Hepatocyte (in vitro differentiated cells): ENCODE measurements at places on chromosomes 2 and 18. TPM values are rescaled to one million over a fixed set of nuclear protein-coding genes. Genes with fewer than 3 reads are reported as not detected.

Gene IL36A
- not detected in 2 replicates for polyA plus RNA-seq

Gene TMEFF2
- 0.68 and 1.8 TPM in 2 replicates for polyA plus RNA-seq

Gene CCDC68
- 6.7 and 7.8 TPM in 2 replicates for polyA plus RNA-seq

Gene CCDC102B
- 1.7 and 2.8 TPM in 2 replicates for polyA plus RNA-seq

Gene SCYGR4
- polyA plus RNA-seq: not detected in 2 replicates

Gene ATP6V1C2
- 1.3 and 2.0 TPM in 2 replicates for polyA plus RNA-seq

Gene PKDCC
- 270 and 281 TPM in 2 replicates for polyA plus RNA-seq

Gene KCNE4
- 47.1 and 51.4 TPM in 2 replicates for polyA plus RNA-seq

Gene MYO5B
- 20.3 and 21.3 TPM in 2 replicates for polyA plus RNA-seq

Gene DAW1
- polyA plus RNA-seq: 0.63 and 0.88 TPM in 2 replicates

Gene ZDBF2
- polyA plus RNA-seq: 2.3 and 3.4 TPM in 2 replicates

Gene ANKAR
- polyA plus RNA-seq: 4.6 and 5.3 TPM in 2 replicates

Gene CTAGE1
- 0.60 TPM in 1 of 2 replicates, not detected in the other for polyA plus RNA-seq

Gene LBX2
- polyA plus RNA-seq: 3.1 and 5.2 TPM in 2 replicates

Gene GREB1
- polyA plus RNA-seq: 3.3 and 6.4 TPM in 2 replicates

Gene RIT2
- not detected in 2 replicates for polyA plus RNA-seq

Gene CLIP4
- 15.9 and 17.3 TPM in 2 replicates for polyA plus RNA-seq

Gene LRP1B
- polyA plus RNA-seq: 0.11 and 0.65 TPM in 2 replicates

Gene REG3A
- 0.27 and 1.4 TPM in 2 replicates for polyA plus RNA-seq

Gene MSH6
- polyA plus RNA-seq: 50.2 and 50.6 TPM in 2 replicates

Gene NETO1
- polyA plus RNA-seq: not detected in 2 replicates

Gene PLA2R1
- polyA plus RNA-seq: 4.9 TPM in 2 replicates

Gene RGPD3
- 0.06 TPM in 1 of 2 replicates, not detected in the other for polyA plus RNA-seq

Gene C2orf92
- 4.5 and 7.2 TPM in 2 replicates for polyA plus RNA-seq

Gene CNGA3
- not detected in 2 replicates for polyA plus RNA-seq

Gene APOB
- polyA plus RNA-seq: 123 and 184 TPM in 2 replicates

Gene TNFAIP6
- 9.8 and 10.5 TPM in 2 replicates for polyA plus RNA-seq

Gene SPP2
- polyA plus RNA-seq: 26.1 and 71.4 TPM in 2 replicates

Gene ACTG2
- 41.1 and 44.5 TPM in 2 replicates for polyA plus RNA-seq

Gene RGPD4
- 0.02 and 0.04 TPM in 2 replicates for polyA plus RNA-seq

Gene AQP12B
- polyA plus RNA-seq: 0.38 and 0.53 TPM in 2 replicates

Gene RFX8
- 0.11 and 0.52 TPM in 2 replicates for polyA plus RNA-seq

Gene KLHL29
- polyA plus RNA-seq: 9.7 and 9.9 TPM in 2 replicates

Gene TXNDC2
- polyA plus RNA-seq: 0.41 TPM in 1 of 2 replicates, not detected in the other

Gene COL4A4
- polyA plus RNA-seq: 0.47 and 0.79 TPM in 2 replicates

Gene BCL11A
- polyA plus RNA-seq: 18.4 and 22.6 TPM in 2 replicates

Gene STARD6
- 0.18 and 0.81 TPM in 2 replicates for polyA plus RNA-seq

Gene SERPINB11
- not detected in 2 replicates for polyA plus RNA-seq

Gene TCF7L1
- polyA plus RNA-seq: 20.6 and 26.2 TPM in 2 replicates

Gene OR6B2
- polyA plus RNA-seq: not detected in 2 replicates

Gene HAAO
- polyA plus RNA-seq: 29.4 and 35.4 TPM in 2 replicates
